HCT116 (cell line): ENCODE measurements at places on chromosomes 5 and 9. TPM values are rescaled to one million over a fixed set of nuclear protein-coding genes. Genes with fewer than 3 reads are reported as not detected.

The SLC34A1 gene
- not detected for total RNA-seq

- no peaks in the 10 kb centered on the region for H3K36me3 ChIP-seq
- no peaks in the 10 kb centered on the region for H3K27me3 ChIP-seq
- no peak overlapping the region for H3K4me3 ChIP-seq
- peaks cover 10% of the 10 kb centered on the region for H3K4me1 ChIP-seq
Measured at GRCh38 chr5:36438765-36439561, 137.3 kb upstream of the RANBP3L start.

GRCh38 chr9:96721731-96722429 lies 56.0 kb downstream of the ZNF510 start:
- no peaks in the 10 kb centered on the region for H3K36me3 ChIP-seq
- no peak for DNase-seq
- H3K27me3 ChIP-seq: no peaks in the 10 kb centered on the region
- no peak overlapping the region for H3K4me3 ChIP-seq
- no peaks in the 10 kb centered on the region for H3K4me1 ChIP-seq
- no peak overlapping the region for H3K27ac ChIP-seq

GRCh38 chr5:1300581-1301083 lies 5.8 kb upstream of the TERT start:
- H3K27me3 ChIP-seq: no peaks in the 10 kb centered on the region; the same call in 1 of the 2 replicates
- no peak for DNase-seq
- no peak overlapping the region for H3K4me3 ChIP-seq

- H3K27ac ChIP-seq: no peak overlapping the region
- no peak overlapping the region for H3K4me3 ChIP-seq
- no peaks in the 10 kb centered on the region for H3K36me3 ChIP-seq
- DNase-seq: no peak
- H3K27me3 ChIP-seq: no peaks in the 10 kb centered on the region
- H3K4me1 ChIP-seq: no peaks in the 10 kb centered on the region
Measured at GRCh38 chr5:125199968-125200865, 453.8 kb upstream of the ZNF608 start.

The ABLIM3 gene
- total RNA-seq: 14.3 TPM

The ARSB gene
- 4.8 TPM for total RNA-seq

- H3K27me3 ChIP-seq: no peaks in the 10 kb centered on the region
- H3K36me3 ChIP-seq: no peaks in the 10 kb centered on the region
- no peak for DNase-seq
- no peaks in the 10 kb centered on the region for H3K4me1 ChIP-seq
- H3K4me3 ChIP-seq: no peak overlapping the region
- no peak overlapping the region for H3K27ac ChIP-seq
Measured at GRCh38 chr5:131289738-131290137, 25.9 kb downstream of the CDC42SE2 start.
